ENCODE measurements at places on chromosomes 2 and 18.

DNA sequence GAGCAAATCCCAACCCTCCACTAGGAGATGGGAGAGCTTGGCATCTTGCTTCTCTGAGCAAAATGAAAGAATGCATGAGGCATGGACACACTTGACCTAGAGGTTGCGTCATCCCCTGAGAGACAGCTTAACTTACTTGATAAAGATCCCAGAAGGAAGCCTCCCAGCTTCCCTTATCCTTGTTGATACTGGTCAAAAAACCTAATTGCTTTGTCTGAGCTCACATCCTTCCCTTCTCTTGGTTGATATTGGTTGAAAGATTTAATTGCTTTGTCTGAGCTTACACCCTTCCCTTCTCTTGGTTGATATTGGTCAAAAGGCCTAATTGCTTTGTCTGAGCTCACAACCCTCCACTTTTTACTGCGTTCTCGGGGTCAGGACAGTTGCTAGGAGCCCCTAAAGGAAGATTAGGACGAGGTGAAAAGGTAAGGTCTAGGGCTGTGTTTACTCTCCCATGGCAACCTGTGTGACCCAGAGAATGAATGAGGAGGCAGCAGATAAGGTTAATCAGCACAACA lies 12.2 kb upstream of the BOD1L2 start:
- no peak for DNase-seq

GRCh38 chr2:61157371-61158003 lies 4.5 kb upstream of the C2orf74 start:
- no peak for DNase-seq

DNA sequence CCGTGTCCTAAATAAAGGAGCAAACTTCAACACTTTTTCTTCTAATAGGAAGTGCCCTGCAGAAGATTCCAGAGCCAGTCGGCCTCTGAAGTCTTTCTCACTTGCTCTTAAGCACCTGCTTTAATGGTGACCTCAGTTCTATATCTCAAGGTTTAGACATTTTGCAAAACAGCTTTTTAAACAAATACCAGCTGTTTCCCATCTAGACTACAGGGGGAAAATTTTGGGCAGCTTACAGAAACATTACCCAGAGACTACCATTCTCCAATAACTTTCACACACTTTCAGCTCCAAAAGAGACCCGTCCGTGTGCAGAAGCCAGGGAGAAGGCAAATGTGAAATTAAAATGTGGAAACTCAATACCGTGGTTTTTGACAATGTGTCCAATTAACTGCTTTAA lies 285.3 kb upstream of the CCDC68 start:
- no peak for DNase-seq

- no peak for DNase-seq
These were observed 45.0 kb downstream of the ZBTB7C start for GRCh38 chr18:48364146-48364545.

Measured in posterior cingulate gyrus (tissue), 11 donors.